ENCODE measurements at places on chromosomes 11 and 22.

GRCh38 chr22:35752006-35752862, 34.6 kb downstream of the APOL5 start:
- no peak for DNase-seq

GRCh38 chr11:41459465-41460401, at the start of gene LRRC4C:
Gene LRRC4C (minus strand): TSS chr11:41459652.
- DNase-seq, result no peak

DNA sequence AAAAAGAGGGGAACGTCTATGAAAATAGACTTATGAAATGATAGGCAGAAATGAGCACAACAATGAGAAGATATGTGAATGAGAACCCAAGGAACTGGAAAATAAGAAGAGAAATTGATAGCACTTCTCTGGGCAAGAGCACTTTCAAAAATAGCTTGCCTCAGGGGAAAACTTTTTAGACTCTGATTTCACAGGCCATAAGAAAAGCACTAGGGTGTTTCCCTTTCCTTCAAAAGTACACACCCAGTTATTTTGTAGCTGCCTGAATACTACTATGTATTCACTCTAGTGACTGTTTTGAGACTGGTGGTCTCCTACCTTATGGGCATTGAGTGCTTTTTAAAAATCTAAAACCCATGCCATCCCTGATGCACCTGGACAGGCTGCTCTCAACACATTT, 172.3 kb upstream of the SOX6 start:
- no peak for DNase-seq

- DNase-seq, result no peak
These were observed 11.8 kb downstream of the XBP1 start for GRCh38 chr22:28788601-28789000.

DNA sequence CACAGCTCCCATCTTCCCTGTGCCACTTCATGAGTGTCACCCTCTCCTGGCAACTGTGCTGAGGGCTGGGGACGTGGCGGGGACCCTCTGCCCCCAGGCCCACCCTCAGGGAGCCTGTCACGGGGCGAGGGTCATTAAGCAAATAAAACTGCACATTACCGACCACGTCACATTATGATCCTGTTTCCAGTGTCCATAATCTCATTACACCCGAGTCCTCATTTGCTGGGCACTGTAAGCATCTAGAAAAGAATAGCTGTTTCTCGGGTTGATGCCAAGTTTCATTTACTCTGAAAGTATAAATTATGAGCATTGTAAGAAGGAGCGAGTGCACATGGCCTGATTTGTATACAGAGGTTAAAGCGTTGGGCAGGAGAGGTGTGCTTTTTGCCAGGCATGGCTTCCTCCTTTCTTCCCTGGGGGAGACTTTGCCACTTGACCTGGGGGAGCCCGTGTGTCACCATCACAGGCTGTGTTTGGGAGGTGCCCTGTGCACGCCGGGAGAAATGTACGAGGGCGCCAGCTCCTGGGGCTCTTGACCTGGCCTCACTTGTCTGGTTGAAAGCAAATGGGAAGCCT, 50.5 kb downstream of the LRP5 start:
- DNase-seq, result no peak

GRCh38 chr11:9569588-9570164, 3.8 kb upstream of the WEE1 start:
- no peak for DNase-seq

DNA sequence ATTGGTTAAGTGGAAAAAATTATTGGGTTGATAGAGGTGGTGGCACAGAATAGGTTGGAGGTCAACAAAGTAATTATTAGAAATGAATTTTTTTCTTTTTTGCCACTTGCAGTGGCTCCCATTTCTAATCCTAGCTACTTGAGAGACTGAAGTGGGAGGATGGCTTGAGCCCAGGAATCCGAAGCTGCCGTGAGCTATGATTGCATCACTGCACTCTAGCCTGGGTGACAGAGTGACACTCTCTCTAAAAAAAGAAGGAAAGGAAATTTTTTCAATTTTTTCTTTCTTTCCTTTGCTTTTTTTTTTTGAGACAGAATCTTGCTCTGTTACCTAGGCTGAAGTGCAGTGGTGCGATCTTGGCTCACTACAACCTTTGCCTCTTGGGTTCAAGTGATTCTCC, 2.2 kb upstream of the BCO2 start:
- DNase-seq, result no peak

DNA sequence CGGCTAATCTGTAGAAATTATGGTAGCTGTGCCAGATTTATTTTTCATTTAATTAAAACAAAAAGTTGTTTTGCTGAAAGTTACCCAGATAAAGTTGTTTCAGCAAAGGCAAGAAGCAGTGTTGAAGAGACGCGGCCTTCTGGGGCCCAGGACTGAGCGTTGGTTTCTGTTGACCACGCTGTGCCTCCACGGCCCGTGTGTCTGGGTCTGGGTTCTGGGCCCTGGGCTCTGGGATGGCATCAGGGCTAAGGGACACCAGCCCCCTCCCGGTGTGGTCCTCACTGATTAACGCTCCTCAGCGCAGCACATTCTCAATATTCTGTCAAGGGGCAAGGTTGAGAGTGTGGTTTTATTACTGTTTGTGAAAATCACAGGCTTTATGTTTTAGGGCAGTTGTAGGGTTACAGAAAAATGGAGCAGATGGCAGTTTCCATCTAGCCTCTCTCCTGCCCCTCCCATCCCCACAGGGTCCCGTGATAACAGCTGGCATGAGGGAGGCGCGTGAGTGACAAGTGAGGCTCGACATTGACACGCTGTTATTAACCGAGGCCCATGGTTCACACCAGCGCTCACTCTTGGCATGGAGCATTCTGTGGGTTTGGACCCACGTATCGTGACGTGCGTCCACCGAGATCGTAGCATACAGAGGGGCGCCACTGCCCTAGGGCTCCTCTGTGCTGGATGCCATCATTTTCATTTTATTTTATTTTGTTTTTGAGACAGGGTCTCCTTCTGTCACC, 1231.4 kb downstream of the BRD1 start:
- DNase-seq, result no peak

DNA sequence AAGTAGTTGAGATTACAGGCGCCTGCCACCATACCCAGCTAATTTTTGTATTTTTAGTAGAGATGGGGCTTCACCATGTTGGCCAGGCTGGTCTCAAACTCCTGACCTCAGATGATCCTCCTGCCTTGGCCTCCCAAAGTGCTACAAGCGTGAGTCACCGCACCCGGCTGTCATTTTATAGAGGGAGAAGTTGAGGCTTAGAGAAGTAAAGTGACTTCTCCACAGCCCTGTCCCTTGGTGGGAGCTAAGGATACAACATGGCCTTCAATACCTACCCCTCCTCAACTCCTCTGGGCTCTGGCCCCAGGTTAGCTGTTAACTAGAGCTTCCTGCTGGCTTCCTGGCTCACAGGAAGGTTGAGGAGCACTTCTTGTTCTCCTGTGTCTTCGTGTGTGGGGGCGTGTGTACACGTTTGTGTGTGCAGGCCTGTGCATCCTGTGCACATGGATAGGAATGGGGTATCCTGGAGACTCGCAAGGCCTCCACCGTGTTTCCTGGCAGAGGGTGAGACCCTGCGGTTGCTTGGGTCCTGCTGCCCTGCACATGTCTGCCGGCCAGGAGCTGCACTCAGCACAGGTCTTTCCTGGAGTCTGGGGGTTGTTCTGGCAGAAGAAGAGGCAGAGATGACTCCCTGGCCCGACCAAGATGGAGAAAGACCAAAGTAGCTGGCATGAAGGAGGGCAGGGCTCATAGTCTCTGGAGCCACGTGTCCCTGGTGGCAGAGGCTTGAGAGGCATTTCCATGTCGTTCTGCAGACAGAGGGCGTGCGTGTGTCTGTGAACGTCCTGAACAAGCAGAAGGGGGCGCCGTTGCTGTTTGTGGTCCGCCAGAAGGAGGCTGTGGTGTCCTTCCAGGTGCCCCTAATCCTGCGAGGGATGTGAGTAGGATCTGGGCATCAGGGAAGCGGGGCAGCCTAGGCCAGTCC, 2.4 kb downstream of the SIDT2 start:
- peak; percentile 79 for DNase-seq

DNA sequence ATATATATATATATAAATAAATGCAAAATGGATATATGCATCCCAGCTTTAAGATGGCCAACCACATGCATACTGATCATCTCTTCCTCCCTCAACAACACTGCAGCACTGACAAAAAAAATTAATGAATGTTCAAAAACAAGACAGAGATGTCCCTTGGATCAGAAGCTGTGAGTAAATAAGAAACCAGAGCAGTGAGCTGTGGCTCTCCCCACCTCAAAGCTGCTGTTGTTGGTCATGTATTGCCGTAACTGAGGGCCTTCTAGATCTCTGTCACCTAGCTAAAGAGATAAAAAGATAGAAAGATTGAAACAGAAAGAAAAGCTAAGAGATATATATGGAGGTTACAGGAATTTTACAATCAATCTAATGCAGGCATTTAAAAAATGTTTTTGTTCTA, 15.5 kb upstream of the TMEM135 start:
- DNase-seq, result no peak

GRCh38 chr11:119315131-119316015, 1.6 kb downstream of the MCAM start:
- no peak for DNase-seq

DNA sequence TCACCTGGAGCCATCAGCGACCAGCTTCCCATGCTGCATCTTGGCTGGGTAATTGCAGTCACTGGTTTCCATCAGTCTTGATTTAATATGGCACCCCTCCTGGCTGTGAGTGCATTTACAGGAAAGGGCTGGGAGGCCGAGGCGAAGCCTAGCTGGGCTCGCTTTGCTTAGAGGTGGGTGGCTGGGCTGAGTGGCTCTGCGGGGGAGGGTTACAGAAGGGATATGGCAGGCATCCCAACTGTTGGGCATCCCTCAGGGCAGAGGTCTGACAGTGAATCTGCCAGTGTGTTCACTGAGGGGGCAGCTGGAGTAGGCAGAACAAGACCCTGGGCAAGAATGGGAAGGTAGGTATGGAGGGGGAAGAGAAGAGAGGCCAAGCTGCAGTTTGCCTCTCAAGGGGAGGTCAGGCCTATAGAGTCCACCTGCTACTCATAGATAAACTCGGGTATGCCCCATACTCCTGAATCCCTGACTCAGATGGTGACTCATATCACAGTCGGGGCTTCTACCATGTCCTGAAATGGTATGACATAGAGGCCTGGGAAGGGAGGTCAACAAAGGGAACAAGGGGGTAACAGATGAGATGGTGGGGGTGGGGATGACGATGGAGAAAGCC, 77.5 kb upstream of the PHOX2A start:
- no peak for DNase-seq

- DNase-seq, result no peak
These were observed 40.5 kb downstream of the MICAL2 start for GRCh38 chr11:12150831-12151382.

DNA sequence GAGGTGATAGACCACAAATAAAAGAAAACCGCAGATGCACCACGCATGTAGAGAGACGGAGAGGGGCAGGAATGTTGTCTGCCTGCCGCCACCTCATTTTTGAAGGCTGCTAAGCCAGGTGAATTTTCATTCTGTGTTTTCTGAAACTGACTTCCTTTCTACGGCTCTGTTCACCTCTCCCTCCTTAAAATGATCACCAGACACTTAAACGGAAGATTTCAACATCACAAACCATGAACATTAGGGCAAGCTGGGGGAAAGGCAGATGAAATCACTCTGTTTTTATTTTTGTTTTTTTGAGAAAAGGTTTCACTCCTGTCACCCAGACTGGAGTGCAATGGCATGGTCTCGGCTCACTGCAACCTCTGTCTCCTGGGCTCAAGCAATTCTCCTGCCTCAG, 232.4 kb downstream of the MIAT start:
- DNase-seq, result no peak

DNA sequence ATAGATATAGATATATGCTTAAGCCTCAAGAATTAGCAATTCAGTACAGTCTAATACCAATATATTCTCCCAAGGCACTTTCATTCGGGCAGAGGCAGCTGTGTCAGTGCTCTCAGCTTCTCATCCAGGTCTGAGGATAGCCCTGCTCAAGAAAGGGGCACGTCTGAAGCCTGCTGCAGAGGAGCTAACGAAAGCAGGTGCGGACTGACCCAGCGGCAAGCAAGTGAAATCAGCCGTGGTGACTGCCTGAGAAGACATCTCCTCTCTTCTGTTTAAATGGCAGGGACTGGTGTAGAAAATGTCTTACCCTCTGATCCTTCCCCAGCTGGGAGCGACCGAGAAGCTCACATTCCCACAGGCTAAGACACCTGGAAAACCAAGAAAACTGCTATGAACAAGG, 468.6 kb downstream of the BRD1 start:
- DNase-seq, result peak; percentile 55

DNA sequence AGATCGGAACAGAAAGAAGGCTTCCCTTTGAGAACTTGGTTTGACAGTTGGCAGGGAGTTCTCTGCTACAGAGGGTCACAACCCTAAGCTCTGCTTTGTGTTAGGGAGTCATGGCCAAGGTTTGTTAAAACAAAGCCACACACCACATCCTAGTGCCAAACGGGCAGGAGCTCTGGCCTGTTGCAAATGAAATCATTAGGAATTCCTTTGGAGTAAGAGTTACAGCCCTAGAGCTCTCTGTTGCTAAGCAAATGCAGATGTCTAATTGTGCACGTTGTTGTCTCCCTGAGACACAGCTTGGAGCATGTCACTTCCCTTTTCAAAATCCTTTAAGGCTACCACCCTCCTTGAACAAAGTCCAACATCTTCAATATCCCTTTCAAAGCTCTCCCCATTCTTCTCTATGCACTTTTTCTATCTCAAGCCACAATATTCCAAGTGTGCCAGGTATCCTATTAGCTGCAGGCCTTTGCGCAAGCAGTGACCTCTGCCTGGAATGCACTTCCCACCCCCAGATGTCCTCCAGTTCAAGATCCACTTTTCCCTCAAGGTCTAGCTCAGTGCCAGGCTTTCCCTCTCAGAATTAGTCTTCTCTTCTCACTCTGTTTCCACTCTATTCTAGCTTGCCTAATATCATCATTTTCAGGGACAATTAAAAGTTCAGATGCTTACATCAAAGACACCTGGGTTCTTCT, 253.7 kb upstream of the POU2AF2 start:
- no peak for DNase-seq

- no peak for DNase-seq
These were observed 311.0 kb downstream of the BUD13 start for GRCh38 chr11:116461789-116462188.

GRCh38 chr11:2770761-2771301, 71.0 kb upstream of the KCNQ1OT1 start:
- peak; percentile 63 for DNase-seq

GRCh38 chr11:14376920-14377319, 17.9 kb upstream of the RRAS2 start:
- DNase-seq, result no peak

DNA sequence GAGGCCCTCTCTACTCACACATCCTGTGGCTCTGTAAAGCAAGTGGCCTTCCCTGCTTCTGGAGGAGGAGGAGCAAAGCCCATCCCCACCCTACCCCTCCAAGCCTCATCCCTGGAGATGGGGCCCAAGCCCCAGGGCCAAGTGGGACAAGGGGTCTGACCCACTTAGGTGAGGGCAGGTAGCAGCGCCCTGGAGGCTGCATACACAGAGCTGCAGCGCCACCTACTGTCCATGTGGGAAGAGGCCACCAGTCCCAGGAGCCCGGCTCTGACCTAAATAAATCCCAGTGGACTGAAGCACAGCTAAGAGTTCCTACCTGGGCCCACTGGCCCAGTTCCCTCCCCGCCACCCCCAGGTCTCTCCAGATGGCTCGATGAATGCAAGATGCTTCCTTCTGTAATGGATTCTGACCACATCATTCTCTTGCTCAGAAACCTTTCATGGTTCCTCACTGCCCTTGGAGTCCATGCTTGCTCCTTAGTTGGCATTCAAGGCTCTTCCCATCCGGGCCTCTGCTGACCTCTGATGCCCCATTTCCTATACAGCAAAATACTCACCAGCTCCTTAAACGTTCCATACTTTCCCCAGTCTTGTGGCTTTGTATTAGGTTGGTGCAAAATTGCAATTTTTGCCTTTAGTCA, 62.1 kb downstream of the THAP12 start:
- peak; percentile 80 for DNase-seq

All from coronary artery (tissue), 2 donors.